ENCODE measurements at places on chromosomes 7 and 10.

DNA sequence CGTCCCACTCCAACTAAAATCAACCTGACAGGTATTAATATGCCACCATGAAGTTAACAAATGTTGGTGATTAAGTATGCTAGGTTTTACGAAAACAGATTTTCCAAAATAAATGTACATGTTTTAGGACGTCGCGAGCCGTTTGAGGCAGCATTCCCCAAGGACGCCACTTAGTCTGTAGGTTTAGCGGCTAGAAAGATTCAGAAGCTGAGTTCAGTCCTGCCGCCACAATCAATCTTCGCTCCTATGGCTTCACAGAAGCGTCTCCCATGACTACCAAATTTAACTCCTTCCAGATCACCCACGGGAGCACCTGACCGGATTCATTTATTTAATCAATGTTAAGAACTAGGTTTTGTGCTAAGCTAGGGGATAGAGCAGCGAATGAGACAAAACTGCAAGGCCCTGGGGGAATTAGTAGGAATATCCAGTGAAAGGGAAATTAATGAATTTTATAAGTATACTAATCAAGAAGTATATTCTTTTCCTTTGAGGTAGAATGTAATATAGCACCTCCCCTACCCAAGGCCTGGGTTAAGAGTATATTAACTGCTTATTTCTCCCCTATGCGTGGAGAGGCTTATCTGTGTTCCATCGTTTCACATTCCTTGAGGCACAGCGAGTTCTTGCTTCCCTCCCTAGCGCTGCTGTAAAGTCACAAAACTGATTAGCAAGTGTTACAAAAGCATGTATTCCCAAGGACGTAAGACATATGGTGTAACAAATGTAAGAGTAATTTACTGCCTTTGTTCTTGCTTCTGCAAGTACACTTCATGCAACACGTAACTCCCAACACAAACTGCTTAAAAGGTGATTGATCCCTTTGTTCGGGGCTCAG, 994 bp upstream of the CYP51A1 start:
- no peak for DNase-seq

DNA sequence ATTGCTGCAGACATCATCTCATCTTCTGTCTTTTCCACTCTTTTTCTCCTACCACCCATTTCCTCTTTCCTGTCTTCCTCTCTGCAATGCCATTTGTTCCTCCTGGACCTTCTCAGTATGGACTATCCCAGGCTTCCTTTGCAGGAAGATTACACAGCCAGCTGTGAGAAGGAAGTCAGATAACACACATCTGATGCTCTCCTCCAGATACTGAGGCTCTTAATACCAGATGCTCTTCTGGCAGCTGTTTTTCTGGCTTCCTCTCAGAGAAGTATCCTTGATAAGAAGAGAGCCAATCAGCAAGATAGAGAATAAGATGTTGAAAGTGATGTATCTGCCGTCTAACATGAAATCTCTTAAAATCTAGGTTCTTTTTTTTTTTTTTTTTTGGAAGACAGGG, 14.4 kb downstream of the KIAA1217 start:
- DNase-seq = no peak

DNA sequence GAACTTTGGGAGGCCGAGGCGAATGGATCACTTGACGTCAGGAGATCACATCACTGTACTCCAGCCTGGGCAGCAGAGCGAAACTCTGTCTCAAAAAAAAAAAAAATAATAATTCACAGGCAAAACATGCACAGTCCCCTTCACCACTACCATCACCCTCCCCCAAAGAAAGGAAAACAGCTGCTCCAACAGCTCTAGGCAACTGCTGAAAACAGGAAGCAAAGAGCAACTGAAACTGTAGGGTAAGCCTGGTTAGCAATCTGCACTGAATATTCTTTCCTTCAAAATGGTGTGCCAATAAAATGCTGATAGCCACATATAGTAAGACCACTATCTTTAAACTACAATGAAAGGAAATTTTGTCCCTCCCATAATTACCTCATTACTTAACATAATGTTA, 11.8 kb downstream of the NT5C2 start:
- DNase-seq = no peak

DNA sequence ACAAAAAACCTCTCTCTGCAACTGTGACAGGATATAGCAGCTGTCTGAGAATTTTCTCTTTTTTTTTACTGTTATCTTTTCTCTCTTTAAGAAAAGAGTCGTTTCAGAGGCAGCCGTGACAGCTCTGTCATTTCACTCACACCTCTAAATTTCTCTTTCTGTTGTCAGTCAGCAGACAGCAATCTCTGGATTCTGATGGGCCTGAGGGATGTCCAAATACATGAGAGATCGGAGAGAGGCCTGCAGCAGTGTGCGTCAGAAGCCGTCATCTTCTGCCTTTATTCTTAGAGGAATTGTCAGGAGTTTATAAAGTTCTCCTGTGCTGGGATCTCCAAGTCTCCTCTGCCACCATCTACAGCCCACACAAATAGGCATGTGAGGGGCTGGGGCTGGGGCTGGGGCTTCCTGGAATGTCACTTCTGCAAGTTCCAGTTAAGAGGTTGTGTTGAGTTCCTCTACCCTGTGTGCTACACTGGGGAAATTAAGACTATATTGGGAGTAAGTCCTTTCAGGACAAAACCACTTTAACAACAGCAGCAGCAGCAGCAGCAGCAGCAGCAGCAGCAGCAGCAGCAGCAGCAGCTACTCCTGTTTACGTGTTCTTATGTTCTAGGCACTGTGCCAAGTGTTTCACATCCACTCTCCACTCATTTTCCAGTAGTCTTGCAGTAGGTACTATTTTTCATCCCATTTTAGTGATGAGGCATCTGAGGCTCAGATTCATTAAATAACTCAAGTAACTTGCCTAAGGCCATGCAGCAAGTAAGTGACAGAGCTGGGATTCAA, 541.3 kb downstream of the LRMDA start:
- no peak for DNase-seq

GRCh38 chr7:85573844-85574243, 387.0 kb upstream of the SEMA3D start:
- DNase-seq = no peak

GRCh38 chr10:106457522-106457921, 707.0 kb downstream of the SORCS1 start:
- no peak for DNase-seq

GRCh38 chr10:30384701-30385201, 35.7 kb upstream of the MTPAP start:
- no peak for DNase-seq

- no peak for DNase-seq
Measured at GRCh38 chr10:85527616-85528317, 838.8 kb downstream of the GRID1 start.

DNA sequence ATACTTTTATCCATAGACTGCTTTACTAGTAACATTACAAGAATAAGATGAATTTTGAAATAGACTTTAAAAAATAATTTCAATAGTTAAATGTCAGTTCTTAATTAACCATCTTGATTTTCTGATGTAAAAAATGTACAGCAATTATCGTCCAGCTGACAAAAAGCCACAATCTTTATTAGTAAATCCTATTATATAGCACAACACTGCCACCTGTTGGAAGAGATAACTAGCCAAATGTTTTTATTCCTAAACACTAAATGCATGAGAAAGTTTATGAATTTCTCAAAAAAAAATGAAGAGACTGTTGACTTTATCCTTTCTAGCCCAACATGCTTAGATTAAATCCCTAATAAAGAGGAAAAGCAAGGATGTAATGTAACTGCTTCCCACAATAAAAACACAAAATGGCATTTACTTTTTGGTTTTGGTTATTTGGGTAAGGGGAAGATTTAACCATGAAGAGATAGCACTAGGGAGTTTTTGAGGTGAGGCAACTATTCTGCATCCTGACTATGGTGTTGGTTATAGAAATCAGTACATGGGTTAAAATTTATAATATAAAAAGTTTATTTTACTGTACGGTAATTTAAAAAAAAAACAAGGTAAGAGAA, 8.0 kb downstream of the COA1 start:
- DNase-seq = no peak

GRCh38 chr7:97971120-97971989, 18.6 kb downstream of the OCM2 start:
- no peak for DNase-seq

- no peak for DNase-seq
Measured at GRCh38 chr7:41052736-41053135, 650.2 kb downstream of the INHBA start.

DNA sequence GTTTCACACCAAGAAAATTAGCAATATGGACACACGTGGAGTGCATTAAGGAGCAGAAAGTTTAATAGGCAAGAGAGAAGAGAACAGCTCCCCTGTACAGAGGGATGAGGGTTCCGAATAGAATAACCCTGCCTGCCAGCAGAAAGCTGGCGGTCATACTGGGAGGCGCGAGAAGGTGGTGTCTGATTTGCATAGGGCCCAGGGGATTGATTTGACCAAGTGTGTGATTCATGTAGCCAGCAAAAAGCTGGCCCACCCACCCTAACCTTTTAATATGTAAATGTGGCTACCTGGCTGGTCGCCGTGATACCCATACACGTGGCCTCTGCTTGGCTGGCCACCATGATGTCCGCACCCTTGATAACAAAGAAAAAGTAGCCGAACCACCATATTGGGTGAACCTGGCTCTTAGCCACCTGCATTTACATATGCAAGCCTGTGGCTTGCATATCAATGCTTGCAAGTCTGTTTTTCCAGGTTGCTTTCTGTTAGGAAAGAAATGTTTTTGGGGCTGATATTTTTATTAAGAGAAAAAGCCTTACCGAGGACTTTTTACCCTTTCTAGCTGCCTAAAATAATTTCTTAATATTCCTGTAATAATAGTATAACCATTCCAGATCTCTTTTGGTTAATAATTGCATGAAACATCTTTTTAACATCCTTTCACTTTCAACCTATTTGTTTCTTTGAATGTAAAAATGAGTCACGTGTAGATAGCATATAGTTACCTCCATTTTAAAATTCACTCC, 20.5 kb upstream of the VWDE start:
- no peak for DNase-seq

GRCh38 chr10:28509286-28509685, 23.6 kb upstream of the WAC start:
- no peak for DNase-seq

Data from hippocampal formation (tissue), 2 donors.